Left cardiac atrium (tissue), 4 donors: ENCODE measurements at places on chromosomes 5 and 9. TPM values are rescaled to one million over a fixed set of nuclear protein-coding genes. Genes with fewer than 3 reads are reported as not detected.

GRCh38 chr5:7393921-7394799 is 1.8 kb upstream of the ADCY2 start:
- no peak for DNase-seq

GRCh38 chr5:143258559-143259253 is 144.8 kb downstream of the NR3C1 start:
- DNase-seq, result no peak

- DNase-seq, result no peak
These were observed 16.0 kb upstream of the OR13C9 start for GRCh38 chr9:104633976-104634520.

DNA sequence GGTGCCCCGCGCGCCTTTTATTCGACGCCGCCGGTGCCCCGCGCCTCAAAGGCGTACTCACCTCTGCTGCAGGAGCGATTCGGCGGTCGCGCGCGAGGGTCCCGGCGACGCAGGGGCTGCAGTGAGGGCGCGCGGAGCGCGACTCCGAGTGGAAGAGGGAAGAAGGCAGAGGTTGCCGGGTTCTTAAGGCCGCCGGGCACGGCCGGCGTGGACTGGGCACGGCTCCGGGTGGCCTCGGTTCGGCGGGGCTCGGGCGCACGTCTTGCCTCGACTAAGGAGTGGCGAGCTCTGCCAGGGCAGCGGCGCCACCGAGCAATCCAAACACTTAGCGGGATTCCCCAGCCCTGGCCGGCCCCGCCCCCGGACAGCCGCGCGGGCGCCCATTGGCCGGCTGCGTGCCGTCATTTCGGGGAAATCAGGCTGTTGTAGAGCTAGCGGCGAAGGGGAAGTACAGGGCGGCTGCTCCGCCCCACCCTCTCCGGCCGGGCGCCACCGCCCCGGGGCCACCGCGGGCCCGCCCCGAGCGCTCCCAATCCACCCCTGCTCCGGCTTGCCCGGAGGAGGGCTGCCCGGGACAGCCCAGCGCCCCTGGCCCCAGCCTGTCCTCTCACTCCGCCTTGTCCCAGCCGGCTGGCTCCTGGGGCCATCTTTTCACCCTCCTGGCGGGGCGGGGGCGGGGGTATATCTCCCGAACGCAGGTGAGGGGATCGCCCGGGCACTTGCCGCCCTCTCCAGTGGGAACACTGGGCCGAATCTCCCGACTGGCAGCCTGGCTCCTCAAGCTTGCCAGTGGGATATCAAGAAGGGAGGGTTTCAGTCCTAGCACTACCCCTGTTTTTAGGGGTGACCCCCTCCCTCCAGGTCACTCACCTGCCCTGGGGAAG is at the start of gene IRF1:
TSS of gene IRF1 (minus strand) at position 290 of the 884 bp plus-strand sequence. CDS start 1,295 bp downstream, outside the sequence.
- peak; percentile 97 for DNase-seq

- DNase-seq, result no peak
These were observed 12.6 kb downstream of the DNAJC21 start for GRCh38 chr5:34941936-34942335.

GRCh38 chr9:34328500-34328986 is 525 bp downstream of the KIF24 start:
- no peak for DNase-seq

DNA sequence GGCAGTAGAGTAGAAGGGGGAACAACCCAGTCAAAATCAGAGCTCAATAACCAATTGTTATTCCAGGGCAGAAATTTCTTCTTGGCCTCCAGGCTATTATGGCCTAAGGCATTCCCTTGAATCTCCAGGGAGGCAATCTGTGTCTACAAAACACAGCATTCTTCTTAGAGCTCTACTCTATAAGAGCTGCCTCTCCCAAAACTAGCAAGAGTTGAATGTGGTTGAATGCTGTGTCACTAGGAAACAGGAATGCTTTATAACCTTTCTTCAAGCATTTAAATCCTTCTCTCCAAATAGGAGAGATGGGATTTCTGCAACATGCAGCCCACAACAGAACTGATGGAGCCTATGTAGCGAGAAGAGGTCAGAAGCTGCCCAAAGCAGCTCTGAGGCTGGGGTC is 97.1 kb upstream of the APC start:
- DNase-seq, result no peak

DNA sequence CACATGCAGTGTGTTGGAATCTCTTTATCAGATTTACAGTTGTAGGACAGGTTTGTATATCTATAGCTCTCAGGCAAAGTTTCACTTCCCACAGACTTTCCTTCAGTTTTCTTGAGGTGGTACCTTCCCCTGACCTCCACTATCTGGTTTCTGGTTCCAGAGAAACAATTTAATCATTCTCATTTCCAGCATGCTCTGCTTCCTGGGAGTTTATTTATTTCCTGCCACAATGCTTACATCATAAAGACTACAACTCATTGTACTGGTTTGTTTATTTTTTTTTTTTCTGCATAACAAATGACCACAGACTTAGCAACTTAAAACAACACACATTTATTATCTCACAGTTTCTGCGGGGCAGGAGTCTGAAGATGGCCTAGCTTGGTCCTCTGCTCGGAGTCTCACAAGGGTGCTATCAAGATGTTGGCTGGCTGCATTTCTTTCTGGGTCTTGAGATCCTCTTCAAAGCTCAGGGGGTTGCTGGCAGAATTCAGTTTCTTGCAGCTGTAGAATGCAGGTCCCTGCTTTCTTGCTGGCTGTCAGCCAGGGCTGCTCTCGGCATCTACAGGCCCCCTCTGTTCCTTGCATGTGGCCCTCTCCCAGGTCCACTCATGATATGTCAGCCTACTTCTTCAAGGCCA is 247.7 kb downstream of the ENC1 start:
- DNase-seq, result no peak

DNA sequence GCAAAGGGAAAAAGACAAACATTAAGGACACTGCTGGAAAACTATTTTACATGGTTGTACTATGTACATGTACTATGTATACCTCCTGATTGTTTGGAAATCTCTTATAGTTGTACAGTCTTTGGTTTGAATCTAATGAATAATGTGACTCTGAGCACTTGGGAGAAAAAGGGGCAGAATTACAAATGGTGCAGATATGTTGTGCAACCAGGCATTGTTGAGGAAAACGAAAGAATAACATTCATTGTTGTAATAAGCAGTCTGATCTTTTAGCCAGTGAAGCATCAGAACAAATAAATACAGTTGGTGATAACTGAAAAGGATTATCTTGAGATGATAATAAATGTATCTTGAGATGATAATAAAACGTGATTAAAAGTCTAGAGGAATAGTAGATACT is 87.2 kb downstream of the CSNK1G3 start:
- no peak for DNase-seq

GRCh38 chr9:68706363-68707201 is 1.5 kb downstream of the PIP5K1B start:
- DNase-seq, result no peak

DNA sequence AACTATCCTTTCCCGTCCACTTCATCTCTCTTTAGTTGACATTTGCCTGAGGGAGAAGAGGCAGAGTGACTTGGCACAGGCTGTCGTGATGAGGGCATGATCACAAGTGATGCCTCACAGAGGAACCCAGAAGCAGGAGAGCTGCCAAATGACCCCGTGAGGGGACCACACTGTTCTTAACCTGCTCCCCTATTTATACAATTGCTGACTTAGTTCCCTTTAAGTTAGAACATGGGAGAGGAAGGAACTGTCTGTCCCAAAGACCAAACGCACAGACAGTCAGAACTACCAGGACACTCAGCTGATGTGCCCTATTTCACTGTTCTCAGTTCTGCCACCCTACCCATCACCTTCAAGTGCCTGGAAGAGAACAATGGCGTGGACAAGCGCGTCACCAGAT is 73.7 kb downstream of the SLC1A3 start:
- DNase-seq, result peak; percentile 75

- no peak for DNase-seq
These were observed 37.9 kb upstream of the OCLN start for GRCh38 chr5:69454460-69455249.

- no peak for DNase-seq
These were observed 110.0 kb downstream of the SLC28A3 start for GRCh38 chr9:84230355-84231145.

GRCh38 chr5:121897341-121897740 is 45.7 kb downstream of the FTMT start:
- DNase-seq, result no peak

- no peak for DNase-seq
These were observed 195.5 kb downstream of the SNCAIP start for GRCh38 chr5:122507581-122507980.

- no peak for DNase-seq
These were observed 937 bp upstream of the HMGCR start for GRCh38 chr5:75335952-75336614.

- DNase-seq, result no peak
These were observed 25.1 kb downstream of the CEMIP2 start for GRCh38 chr9:71743217-71743705.

- no peak for DNase-seq
These were observed 153.1 kb downstream of the PCSK1 start for GRCh38 chr5:96279801-96280542.

- no peak for DNase-seq
These were observed 12.0 kb upstream of the HDHD3 start for GRCh38 chr9:113388833-113389232.

- DNase-seq, result no peak
These were observed 211.4 kb downstream of the KIAA0825 start for GRCh38 chr5:94407023-94407422.

DNA sequence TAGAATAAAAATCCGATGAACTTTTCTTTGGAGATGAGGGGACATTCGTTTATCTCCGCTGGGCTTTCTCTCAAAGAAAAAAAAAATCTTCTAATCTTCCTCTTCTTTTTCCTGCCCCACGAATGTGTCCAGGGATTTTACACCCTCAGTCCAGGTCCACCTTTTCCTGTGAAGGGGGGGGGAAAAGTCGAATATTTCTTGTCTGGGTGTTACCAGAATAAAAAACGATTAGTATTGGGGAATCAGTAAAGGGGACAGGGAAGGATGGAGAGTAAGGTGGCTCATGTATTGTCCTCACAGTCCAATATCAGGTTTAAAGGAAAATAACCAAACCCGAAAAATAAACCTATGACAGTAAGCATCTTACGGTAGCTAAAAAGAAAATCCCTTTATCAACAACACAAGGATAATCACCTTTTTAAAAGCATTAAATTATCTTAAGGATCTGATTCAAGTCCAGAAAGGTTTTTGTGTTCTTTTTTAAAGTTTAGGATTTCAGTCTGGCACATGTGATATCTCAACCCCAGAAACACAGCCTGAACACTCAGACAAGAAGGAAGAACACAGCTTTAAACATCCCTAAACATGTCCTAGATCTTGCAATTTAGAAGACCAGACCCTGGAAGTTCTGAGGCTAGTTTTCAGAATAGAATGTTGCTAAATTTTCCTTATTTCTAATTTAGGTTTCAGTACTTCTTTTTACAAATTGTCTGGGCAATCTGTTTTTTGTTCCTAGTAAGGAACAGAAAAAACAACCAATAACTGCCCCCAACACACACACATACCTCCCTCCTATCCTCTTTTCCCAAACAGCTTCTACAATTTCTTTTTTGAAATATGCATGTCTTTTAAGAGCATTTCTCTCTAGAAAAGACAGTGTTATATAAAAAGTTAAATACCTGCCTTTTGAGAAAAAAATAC is 1.2 kb downstream of the ZNF608 start:
- DNase-seq, result no peak

DNA sequence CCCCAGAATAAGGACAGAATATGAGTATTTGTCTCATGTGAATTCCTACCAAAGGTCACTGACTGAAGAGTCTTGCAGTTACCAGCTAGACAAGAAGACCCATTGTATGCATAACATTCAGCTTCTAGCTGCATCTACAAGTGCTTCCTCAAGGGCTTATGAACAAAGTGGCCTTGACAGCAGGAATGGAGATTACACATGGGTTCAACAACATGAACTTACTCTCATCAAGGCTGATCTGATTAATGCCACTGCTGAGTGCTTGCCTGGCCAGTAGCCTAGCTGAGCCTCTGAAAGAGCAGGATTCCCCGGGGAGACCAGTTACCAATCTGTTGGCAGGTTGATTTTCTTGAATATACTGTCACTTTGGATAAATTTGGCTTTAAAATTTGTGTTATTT is 76.7 kb upstream of the CHD1 start:
- DNase-seq, result no peak

DNA sequence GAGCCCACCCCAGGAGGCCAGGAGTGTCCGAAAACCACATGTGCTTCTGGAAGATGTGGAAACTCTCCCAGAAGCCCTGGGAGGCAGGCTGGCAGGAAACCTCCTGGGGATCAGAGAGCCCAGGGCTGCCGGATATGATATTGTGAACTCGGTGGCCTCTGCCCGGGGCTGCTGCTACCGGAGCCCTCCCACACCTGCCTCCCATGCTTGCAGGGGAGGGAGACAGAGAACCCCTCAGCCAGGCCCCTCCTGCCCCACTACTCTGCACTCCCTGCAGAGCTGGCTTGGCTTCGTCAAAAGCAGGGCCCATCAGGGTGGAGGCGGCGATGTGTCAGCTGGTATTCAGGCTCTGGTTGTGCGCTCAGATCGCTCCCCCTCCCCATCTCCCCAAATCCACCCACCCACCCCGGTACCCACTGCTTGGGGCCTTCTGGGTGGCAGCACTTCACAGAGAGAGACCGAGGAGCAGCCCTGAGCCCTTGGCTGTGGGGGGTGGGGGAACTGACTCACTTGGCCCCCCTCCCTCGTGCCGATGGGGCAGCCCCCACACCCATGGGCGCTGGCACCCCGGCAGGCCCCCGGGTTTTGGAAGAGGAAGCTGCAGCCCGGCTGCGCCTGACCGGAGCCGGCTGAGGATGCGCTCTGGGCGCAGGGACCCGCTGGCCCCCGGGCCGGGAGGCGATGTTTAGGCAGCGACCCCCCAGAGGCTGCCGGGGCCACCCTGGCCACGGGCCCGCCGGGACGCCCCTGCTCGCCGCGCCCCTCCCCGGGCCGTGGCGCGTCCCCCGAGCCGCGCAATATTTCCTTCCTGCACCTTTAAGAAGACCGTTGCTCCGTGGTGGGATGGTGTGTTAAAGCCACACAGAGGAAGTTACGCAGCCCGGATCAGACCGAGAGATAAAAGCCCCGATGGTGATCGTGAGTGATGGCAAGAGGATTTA is 786 bp upstream of the NTNG2 start:
- no peak for DNase-seq

- DNase-seq, result peak; percentile 25
These were observed 1.1 kb upstream of the SNX24 start for GRCh38 chr5:122844136-122844909.

GRCh38 chr5:37121465-37121864 is 127.7 kb downstream of the CPLANE1 start:
- DNase-seq, result no peak

Gene PPP1R26
- 17.5 TPM for total RNA-seq

Gene SNX30
- total RNA-seq, result 5.1 TPM

Gene C9
- not detected for total RNA-seq

Gene CDC20B
- not detected for total RNA-seq

Gene IL5
- total RNA-seq, result not detected

Gene HEXB
- total RNA-seq, result 84.2 TPM

Gene NME5
- total RNA-seq, result 2.7 TPM

Gene ADAMTS12
- 3.8 TPM for total RNA-seq

Gene LCN6
- total RNA-seq, result 18.2 TPM

Gene VLDLR
- total RNA-seq, result 95.8 TPM

Gene ELOVL7
- 2.0 TPM for total RNA-seq

Gene IL7R
- 4.2 TPM for total RNA-seq

Gene KCNV2
- total RNA-seq, result not detected

Gene PLEKHG4B
- total RNA-seq, result 0.06 TPM
